ENCODE measurements at places on chromosomes 4 and X. TPM values are rescaled to one million over a fixed set of nuclear protein-coding genes. Genes with fewer than 3 reads are reported as not detected.

RASGEF1B gene
- 0.10 TPM for total RNA-seq

EDA gene
- 0.71 TPM for total RNA-seq

ZNF157 gene
- total RNA-seq = not detected

MAGEC3 gene
- not detected for total RNA-seq

ERAS gene
- not detected for total RNA-seq
